Naive thymus-derived CD4-positive, alpha-beta T cell (primary cell): ENCODE measurements at places on chromosomes 7 and 10.
A peak's percentile ranks its signal among the peaks of the same experiment; 100 is the strongest.

- DNase-seq, result no peak
Measured at GRCh38 chr7:83617858-83618257, 31.1 kb downstream of the SEMA3E start.

GRCh38 chr10:77715088-77715487 is 77.5 kb upstream of the KCNMA1 start:
- DNase-seq, result no peak

GRCh38 chr7:150860291-150860977 is 8.1 kb downstream of the AOC1 start:
- DNase-seq, result no peak

DNA sequence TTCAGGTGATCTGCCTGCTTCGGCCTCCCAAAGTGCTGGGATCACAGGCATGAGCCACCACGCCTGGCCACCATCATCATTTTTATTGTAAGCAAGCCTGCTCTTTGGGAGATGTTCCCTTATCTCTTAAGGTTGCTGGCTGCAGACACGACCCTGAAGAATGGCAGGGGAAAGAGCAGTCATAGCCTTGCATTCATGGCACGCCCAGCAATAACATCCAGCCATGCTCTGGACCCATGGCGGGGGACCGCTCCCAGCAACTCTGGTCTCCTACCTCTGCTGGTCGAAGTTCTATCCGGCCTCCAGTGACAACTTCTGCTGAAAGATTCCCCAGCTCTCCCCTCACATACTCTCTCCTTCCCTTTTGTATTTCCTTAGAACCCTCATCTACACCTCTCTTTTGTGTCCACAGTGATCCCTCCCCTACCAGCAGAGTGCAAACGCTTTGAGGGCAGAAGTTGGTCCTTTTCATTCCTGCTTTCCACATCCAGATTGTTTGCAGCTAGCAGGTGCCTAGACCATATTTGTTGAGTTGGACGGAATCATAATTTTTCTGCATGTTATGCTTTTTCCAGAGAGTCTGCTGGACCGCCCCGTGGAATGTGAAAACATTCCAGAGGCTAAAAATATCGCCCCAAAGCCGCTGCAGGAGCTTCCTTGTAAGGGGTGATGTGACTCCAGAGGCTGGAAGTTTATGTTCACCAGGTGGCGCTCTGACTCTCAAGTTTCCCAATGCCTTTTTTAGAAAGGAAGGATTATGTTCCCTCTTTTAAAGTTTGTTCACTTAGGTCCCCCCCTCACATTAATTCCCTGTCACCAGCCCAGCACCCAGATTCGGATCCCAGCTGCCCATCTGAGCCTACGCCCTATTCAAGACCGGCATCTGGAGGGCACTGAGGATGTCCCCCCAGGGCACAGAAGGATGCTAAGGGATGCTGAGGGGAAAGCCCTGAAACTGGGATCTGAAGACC is 4.3 kb upstream of the MARVELD1 start:
- peak; percentile 30 for DNase-seq

DNA sequence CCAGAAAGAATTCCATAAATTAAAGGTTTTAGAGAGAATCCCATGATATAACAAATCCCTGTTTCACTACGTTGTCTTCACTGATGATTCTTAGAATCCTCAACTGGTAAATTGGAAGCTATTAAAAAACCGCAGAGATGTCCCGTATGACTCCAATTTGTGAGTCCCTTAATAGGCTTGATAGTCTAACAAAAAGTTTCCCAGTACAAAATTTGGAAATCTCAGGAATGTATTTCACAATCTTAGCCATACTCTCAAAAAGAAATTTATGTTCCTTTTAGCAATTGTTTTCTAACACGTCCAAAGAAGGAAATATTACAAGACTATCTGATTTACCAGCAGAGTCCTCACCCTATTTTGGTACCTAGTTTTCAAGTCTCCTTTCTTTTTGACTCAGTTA is 2.5 kb downstream of the TES start:
- DNase-seq, result no peak

DNA sequence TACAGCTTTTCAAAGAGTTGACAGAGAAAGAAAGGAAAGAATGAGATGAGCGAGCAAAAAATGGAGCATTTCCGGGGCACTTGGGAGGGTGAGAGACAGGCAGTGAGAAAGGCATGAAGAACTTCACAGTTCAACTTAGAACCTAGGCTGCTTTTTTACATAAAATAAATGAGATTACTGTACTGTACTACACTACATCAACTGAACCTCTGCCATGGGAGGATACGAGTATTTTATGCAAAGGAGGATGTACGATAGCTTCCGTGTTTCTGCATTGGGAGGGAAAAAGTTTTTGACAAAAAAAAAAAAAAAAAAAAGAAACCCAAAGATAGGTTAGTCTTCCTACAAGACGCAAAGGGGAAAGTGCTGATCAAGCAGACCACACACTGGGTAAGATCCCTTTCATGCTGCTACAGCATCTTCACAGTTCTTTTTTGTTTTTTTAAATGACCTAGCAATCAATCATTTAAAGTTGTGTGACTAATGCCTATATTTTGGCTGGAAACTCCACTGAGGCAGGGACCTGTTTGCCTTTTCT is 88.0 kb downstream of the RAPGEF5 start:
- no peak for DNase-seq

DNA sequence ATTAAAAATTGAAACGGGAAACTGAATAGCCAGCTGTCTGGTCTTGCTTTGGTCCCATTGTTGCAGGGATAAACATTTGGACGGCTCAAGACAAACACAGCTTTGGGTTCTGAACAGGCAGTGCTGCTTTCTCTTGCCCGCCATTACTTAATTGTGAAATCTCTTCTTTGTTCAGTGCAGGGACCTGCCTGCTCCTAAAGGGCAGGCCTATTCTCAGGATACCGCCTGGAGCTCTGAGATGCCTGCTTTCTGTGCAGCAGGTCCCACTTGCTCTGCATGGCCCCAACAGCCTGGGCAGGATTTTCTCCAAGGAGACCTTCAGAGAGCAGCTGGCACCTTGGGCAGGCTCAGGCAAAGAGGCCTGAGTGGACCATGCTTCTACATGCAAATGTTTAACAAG is 237.6 kb downstream of the KCNMA1 start:
- DNase-seq, result no peak

DNA sequence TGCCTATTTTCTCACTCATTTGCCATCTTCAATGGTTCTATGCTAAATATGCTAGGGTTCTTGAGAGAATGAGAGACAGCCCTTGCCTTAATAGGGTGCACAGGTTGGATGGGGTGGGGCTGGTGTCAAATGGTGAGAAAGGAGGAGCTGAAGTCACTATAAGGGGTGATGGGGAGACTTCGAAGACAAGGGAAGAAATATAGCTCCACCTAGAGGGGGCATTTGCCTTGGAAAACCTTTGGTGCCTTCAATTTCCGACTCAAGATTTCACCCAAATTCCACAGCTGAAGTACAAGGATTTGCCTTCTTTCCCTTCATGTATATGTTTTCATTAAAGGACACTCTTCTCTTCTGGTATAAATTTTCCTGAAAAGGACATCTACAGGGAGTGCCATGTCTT is 5.6 kb downstream of the PTN start:
- DNase-seq, result no peak

DNA sequence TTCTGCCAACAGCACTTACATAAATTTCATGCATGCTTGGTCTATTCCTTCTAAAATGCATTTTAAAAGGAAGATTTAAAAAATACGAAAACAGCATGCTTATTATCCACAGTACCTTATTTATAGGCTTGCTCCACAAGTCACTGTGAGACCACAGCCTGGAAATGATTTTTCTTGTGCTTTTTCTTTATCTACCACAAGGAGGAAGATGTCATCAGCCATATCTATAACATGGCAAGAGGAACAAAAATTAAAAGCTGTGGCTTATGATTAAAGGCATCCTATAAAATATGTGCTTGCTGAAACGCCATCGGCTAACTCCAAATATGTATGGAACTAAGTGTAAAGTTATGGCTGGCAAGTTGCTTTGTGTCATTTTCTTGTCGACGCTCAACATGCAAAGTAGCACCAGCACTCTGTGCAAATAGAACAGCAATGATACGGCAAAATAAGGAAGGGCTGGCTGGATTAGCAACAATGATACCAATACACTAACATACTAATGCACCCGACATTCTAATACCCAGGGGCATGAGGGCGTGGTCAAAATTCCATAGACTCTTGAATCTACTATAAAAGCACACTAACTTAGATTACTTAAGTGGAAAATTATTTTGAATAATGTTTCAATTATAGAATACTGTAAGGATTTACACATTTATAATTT is 41.2 kb upstream of the AKR1E2 start:
- DNase-seq, result no peak

DNA sequence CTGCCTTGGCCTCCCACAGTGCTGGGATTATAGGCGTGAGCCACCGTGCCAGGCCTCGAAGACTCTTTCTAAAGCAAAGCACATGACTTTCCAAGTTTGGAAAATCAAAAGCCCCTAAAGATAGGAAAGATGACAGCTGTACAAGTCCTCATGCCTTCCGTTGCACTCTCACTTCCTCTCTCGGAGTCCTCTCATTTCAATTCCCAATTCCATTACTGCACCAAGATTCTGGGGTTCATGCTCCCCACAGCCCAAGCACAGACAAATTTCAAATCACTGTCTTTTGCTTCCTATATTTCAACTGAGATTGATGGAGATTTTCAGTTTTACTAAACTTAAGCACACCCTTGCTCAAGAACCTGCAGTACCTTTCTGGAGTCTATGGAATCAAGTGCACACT is 10.9 kb upstream of the PLAU start:
- DNase-seq, result no peak

GRCh38 chr7:1227071-1227804 is 5.4 kb upstream of the UNCX start:
- DNase-seq, result no peak

GRCh38 chr10:97124211-97124610 is 61.5 kb downstream of the SLIT1 start:
- DNase-seq, result no peak

DNA sequence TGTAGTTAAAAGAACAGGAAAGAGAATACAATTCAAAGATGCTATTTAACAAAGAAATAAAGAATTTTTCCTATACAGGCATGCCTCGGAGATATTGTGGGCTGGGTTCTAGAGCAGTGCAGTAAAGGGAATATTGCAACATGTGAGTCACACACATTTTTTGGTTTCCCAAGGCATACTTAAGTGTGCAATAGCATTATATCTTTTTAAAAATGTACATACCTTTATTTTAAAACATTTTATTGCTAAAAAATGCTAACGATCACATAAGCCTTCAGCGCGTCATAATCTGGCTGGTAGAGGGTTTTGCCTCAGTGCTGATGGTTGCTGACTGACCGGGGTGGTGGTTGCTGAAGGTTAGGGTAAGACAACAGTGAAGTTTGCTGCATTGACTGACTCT is 54.4 kb downstream of the ESYT2 start:
- DNase-seq, result no peak

DNA sequence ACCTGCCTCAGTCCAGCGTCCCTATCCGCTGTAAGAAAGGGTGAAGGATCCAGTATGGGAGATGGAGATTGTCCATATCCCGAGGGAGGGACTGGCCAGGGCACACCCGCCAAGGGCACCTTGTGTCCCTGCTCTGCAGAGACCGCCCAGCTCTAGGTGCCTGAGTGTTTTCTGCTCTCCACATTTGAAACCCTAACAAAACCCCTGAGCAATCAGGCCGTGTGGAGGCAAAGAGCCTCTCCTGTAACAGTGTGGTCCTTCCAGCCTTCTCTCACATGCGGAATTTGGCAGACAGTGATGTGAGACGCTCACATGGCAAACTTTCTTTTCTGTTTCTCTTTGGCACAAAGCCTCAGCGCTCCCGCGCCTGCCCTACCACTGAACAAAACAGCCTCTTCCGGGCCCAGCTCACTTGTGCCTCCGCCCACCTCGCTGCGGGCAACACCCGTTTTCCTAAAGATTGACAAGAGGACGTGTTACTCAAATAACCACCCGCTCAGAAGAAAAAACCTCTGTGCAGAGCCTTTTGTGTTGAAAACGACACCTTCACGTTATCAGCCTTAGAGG is 514.8 kb downstream of the DNAJB6 start:
- DNase-seq, result peak; percentile 90

DNA sequence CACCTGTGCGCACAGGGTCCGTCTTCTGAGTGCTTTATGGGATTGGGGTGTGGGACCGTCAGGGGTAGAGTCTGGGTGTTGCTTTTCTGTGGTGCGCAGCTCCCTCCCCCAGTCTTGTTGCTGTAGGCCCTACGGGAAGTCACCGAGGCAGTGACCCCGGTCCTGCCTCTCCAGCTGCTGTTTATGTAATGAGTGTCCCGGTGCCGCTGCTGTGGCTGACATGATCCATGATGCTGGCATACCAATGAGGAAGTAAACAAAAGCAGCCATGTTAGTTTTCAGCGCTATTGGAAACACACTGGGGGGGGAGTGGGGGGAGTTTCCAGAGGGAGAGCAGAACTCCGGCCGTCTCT is 1.1 kb downstream of the TRIM8 start:
- DNase-seq, result peak; percentile 57

- no peak for DNase-seq
Measured at GRCh38 chr10:44779511-44779910, 131.6 kb upstream of the TMEM72 start.

DNA sequence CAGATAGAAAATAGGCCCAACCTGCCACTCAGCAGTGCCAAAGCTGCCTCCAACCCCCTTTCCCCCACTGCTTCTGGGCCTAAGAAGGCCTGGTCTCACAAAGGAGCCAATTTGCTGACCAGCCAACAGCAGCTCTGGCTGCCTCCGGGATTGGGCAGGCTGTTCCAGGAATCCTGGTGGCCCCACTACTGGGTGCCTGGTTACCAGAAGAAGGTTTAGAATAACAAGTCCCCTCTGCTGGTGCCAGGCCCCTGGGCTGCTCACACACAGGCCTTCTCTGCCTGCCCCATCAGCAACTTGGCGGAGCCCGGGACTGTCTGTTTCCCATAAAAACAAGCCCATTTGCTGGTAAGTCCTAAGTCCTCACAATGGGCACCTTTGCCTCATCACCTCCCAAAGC is 1.2 kb downstream of the PHKG1 start:
- DNase-seq, result no peak

DNA sequence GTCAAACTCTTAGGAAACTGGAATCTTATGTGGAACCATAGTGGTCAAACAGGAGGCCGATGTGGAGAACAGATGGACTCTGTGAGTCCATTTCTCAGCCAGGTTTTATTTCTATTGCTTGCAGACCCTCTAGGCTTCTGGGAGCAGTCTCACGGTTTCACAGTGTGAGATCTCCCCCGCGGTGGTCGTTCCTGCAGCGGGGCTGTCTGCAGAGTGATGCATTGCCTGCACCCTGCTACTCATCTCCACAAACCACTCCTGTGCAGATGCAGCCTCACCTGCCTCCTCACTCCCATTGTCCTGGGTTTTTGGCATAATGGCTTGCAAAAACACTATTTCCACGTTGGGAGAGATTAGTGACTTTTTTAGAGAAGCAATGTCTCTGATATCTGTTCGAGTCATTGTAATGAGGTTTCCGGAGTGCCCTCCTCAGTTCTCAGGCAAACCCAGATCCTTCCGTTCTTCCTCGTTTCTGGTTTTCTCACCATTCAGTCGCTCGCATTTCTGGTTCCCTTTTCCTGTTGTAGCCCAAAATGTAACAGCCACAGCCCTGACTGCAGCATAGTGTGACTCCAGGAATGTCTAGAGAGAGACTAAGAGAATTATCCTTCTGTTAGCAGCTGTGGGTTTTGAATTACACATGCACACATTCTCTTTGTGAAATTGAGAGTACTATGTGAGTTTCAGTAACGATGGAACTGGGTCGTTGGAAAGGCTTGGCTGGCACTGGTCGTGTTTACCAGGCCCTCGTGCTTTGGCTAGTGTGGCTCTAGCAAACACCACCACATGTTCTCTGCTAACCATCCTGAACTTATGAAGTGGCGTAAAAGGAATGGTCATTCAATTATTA is 30.2 kb downstream of the ACADSB start:
- no peak for DNase-seq

GRCh38 chr10:104080762-104081161 is 4.9 kb downstream of the COL17A1 start:
- DNase-seq, result peak; percentile 20

- no peak for DNase-seq
Measured at GRCh38 chr7:138549082-138549481, 89.0 kb downstream of the TRIM24 start.
